ENCODE measurements at places on chromosomes 5 and 9.

GRCh38 chr5:91151947-91152346 lies 231.2 kb downstream of the ARRDC3 start:
- no peak for DNase-seq

- no peak for DNase-seq
Observed at GRCh38 chr5:112637343-112637742, 100.3 kb upstream of the APC start.

GRCh38 chr9:133707763-133708245 lies 30.3 kb downstream of the SARDH start:
- DNase-seq, result no peak

DNA sequence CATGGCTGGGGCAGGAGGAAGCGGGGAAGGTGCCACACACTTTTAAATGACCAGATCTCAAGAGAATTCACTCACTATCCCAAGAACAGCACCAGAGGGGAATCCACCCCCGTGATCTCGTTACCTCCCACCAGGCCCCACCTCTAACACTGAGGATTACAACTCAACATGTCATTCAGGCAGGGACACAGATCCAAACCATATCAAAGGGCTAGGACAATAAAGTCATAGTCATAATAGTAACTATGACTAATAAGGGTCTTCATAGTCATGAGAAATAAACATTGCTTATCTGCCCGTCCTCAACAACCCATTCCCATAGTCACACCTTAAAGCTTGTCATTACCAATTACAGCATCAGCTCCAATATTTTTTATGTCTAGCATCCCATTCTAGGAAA lies 65.3 kb upstream of the SMC2 start:
- peak; percentile 36 for DNase-seq

DNA sequence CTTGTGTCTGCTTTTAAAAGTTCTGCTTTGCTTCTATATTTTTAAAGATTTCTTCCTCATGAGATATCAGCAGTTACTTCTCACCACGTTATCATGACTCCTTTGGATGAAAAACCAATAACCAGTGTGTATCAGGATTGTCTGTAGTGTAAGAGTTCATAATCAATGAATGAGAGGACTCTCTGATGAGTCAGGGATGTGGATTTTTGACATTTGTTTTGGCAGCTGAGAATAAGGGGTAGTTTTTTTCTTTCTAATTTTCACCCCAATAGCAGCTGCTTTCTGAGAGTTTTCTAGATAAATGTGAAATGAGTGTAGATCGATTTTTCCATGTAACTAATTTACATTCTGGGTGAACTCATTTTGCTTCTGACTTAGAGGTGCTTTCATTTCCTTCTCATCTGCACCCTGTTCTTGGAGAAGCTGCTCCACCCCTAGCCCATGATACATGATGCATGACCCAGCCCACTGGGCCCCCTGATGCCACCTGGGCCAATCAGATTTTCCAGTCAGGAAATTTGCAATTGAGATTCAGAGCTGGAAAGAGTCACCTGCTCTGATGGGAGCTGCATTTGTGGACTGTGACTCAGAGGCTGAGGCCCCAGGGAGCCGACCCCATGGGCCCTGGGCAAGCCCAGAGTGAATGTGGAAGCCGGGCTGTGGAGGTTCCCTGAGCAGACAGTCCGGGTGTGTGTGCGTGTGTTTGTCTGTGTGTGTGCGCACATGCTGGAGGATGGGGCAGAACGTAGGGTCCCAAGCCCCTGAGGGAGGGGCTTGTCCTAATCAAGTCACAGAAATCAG lies 159.3 kb downstream of the RGS3 start:
- DNase-seq, result peak; percentile 81

- DNase-seq, result no peak
Observed at GRCh38 chr5:172695232-172696054, 54.4 kb downstream of the NEURL1B start.

GRCh38 chr5:67303356-67303755 lies 106.8 kb upstream of the CD180 start:
- DNase-seq, result no peak

GRCh38 chr9:127503379-127503921 lies 52.1 kb downstream of the LRSAM1 start:
- DNase-seq, result no peak
